ENCODE measurements at places on chromosomes 5 and 9. TPM values are rescaled to one million over a fixed set of nuclear protein-coding genes. Genes with fewer than 3 reads are reported as not detected.
A peak's percentile ranks its signal among the peaks of the same experiment; 100 is the strongest.

GRCh38 chr5:93596676-93597490 lies 13.9 kb downstream of the NR2F1 start:
- no peaks in the 10 kb centered on the region for H3K4me1 ChIP-seq
- H3K4me3 ChIP-seq = no peak overlapping the region
- no peak for DNase-seq

- peak overlapping the region; percentile 67 for H3K27ac ChIP-seq
- H3K36me3 ChIP-seq = no peaks in the 10 kb centered on the region
- peaks cover 96% of the 10 kb centered on the region for H3K4me1 ChIP-seq
- H3K4me3 ChIP-seq = no peak overlapping the region
These were observed 41.7 kb upstream of the IL17B start for GRCh38 chr5:149420545-149421371.

GRCh38 chr5:157913575-157913974 lies 54.6 kb upstream of the CLINT1 start:
- H3K4me1 ChIP-seq = peaks cover 23% of the 10 kb centered on the region
- H3K36me3 ChIP-seq = no peaks in the 10 kb centered on the region
- no peaks in the 10 kb centered on the region for H3K27me3 ChIP-seq

DNA sequence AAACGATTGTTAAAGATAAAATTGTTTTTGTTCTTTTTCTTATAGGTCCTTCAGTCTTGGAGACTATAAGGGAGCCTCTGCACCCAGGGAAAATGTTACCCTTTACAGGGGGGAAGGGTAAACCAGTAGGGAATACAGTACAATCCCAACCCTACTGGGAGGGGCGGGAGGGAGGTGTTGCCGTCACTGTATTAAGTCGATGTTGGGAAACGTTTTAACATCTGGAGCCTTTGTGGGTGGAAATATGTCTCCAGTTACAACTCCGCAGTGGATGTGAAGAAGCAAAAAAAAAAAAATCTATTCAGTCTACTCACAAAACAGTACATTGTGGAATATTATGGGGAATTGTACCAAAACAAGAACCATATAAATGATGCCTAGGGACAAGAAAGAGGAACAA lies 47.2 kb upstream of the FCHO2 start:
- H3K4me3 ChIP-seq = no peak overlapping the region
- H3K4me1 ChIP-seq = no peaks in the 10 kb centered on the region
- no peaks in the 10 kb centered on the region for H3K36me3 ChIP-seq
- no peak for DNase-seq

GRCh38 chr9:120505186-120505585 lies 74.8 kb downstream of the CDK5RAP2 start:
- no peaks in the 10 kb centered on the region for H3K27me3 ChIP-seq
- no peaks in the 10 kb centered on the region for H3K4me1 ChIP-seq
- no peak overlapping the region for H3K4me3 ChIP-seq
- DNase-seq = no peak
- no peak overlapping the region for H3K27ac ChIP-seq

DNA sequence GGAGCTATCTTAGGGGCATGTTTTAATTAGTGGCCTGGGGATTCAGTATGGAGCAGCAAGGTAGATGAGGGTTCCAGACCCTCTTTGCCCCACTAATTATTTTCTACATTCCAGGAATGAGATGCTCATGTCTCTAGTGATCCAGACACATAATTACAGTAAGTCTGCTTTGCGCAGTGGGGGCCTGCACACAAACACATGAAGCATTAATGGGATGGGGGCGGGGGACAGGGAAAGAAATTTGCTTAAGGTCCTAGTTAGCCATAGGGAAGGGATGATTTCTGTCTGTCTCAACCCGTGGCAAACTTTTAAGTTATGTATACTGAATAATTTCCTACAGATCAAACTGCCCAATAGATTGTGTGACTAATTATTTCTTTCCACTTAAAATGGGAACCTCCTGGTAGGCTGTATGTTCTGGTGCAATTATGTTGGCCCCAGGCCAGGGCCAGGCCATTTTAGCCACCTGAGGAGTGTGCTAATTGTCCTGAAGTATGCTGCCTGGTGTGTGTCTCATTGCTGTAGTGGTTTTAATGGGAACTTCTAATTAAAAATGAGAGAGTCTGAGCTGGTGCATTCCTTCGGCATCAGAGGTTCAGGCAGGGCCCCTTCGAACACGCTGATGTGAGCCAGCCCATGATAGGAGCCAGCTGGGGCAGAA lies 134.4 kb downstream of the PTTG1 start:
- no peaks in the 10 kb centered on the region for H3K27me3 ChIP-seq
- peaks cover 4% of the 10 kb centered on the region for H3K4me1 ChIP-seq
- H3K27ac ChIP-seq = no peak overlapping the region
- no peaks in the 10 kb centered on the region for H3K36me3 ChIP-seq
- DNase-seq = no peak

GRCh38 chr9:110399983-110400382 lies 62.3 kb upstream of the TXNDC8 start:
- no peaks in the 10 kb centered on the region for H3K36me3 ChIP-seq
- no peak overlapping the region for H3K4me3 ChIP-seq
- no peaks in the 10 kb centered on the region for H3K4me1 ChIP-seq
- DNase-seq = no peak
- no peaks in the 10 kb centered on the region for H3K27me3 ChIP-seq

DNA sequence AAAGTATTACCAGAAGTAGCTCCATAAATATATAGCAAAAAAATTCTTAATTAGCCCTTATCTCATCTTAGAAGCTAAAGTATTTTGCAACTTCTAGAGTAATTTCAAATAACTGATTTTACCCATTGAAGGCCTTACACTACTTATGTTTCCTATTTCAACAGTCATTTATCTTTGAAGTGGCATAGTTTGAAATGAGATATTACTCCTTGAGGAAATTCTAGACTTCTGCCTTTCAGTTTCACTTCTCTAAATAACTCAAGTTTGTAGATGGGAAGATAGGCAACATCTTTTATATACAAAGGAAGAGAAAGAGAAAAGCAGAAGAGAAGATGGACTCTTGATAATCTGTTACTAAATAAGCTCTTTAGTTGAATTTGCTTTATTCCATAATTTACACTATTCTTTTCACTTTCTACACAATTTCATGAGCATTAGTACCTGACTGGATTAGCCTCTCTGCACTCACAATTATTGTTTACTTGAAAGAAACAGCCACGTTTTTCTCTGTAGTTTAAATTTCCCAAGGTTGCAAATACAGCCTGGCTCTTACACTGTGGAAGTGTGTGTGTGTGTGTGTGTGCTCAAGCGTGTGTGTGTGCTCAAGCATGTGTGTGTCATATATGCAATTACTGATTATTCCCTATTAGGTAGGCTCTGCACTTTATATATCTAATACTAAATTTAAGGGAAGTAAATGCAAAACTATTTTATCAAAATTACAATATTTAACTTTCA lies 60.6 kb upstream of the EMB start:
- H3K4me1 ChIP-seq = no peaks in the 10 kb centered on the region
- H3K27ac ChIP-seq = no peak overlapping the region
- no peak overlapping the region for H3K4me3 ChIP-seq
- H3K36me3 ChIP-seq = no peaks in the 10 kb centered on the region
- DNase-seq = no peak
- no peaks in the 10 kb centered on the region for H3K27me3 ChIP-seq

DNA sequence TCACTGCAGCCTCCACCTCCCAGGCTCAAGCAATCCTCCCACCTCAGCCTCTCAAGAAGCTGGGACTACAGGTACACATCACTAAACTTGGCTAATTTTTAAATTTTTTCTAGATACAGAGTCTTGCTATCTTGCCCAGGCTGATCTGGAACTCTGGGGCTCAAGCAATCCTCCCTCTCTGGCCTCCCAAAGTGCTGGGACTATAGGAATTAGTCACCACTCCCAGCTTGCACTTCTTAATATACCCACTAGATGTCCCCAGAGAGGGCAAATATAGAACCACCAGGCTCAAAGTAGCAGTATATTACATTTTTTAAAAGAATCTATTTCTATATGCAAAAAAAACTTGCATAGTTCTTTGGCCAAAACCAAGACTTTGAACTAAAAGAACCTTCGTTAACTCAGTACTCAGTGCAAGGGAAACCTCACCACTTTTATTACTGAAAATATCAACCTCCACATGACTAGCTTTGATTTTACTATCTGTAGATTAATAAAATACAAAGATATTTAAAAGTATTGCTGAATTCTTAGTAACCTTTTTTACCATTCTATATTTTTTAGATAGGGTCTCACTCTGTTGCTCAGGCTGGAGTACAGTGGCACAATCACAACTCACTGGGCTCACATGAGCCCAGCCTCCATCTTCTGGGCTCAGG lies 25.8 kb upstream of the HSD17B3 start:
- H3K36me3 ChIP-seq = no peaks in the 10 kb centered on the region
- peak; percentile 65 for DNase-seq

GRCh38 chr5:168680395-168680794 lies 101.2 kb upstream of the PANK3 start:
- DNase-seq = no peak
- no peak overlapping the region for H3K27ac ChIP-seq
- peaks cover 7% of the 10 kb centered on the region for H3K4me1 ChIP-seq

- no peak overlapping the region for H3K4me3 ChIP-seq
- no peaks in the 10 kb centered on the region for H3K36me3 ChIP-seq
- no peak overlapping the region for H3K27ac ChIP-seq
- H3K4me1 ChIP-seq = no peaks in the 10 kb centered on the region
These were observed 368.4 kb upstream of the GRAMD2B start for GRCh38 chr5:126054577-126055347.

- no peak overlapping the region for H3K27ac ChIP-seq
- H3K27me3 ChIP-seq = no peaks in the 10 kb centered on the region
- no peaks in the 10 kb centered on the region for H3K36me3 ChIP-seq
These were observed 16.2 kb downstream of the PCDH12 start for GRCh38 chr5:141941779-141942178.

DNA sequence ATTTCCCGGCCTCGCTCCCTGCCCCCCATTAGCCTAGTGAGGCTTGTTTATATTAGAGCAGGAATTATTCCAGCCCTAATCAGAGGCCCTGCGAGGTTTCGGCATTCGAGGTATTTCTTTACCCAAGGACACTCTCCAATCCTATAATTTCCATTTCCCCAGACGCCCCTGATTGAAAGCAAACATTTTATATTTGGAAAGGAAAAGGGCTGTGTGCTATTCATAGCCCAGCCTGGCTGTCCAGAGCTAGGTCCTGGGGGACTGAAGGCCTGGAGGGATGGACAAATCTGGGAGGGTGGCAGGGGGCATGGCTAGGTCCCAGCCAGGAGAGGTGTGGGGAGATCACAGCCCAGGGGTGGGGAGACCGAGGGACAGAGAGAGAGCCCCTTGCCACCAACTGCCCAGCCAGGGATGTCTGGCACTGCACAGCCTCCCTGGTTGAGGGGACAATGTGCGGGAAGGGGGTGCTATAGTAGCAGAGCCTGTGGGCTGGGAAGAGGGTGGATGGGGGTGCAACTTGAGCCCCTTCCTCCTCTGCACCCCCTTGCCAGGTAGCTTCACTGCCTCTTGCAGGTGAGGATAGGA lies 125.1 kb downstream of the BARX1 start:
- peaks cover 4% of the 10 kb centered on the region for H3K4me1 ChIP-seq
- H3K27me3 ChIP-seq = no peaks in the 10 kb centered on the region
- no peaks in the 10 kb centered on the region for H3K36me3 ChIP-seq

- H3K36me3 ChIP-seq = no peaks in the 10 kb centered on the region
- no peak overlapping the region for H3K27ac ChIP-seq
- no peaks in the 10 kb centered on the region for H3K27me3 ChIP-seq
- H3K4me3 ChIP-seq = no peak overlapping the region
These were observed 1.3 kb downstream of the RPP25L start for GRCh38 chr9:34610434-34611206.

- H3K4me3 ChIP-seq = peak within 1 kb of the TSS; percentile 85
- H3K27me3 ChIP-seq = no peaks in the 10 kb centered on the region
- peaks cover 41% of the 10 kb centered on the region for H3K4me1 ChIP-seq
- DNase-seq = peak; percentile 75
These were observed at the start of gene ST6GALNAC6 for GRCh38 chr9:127899128-127899943. Gene ST6GALNAC6, minus strand, starts transcription at chr9:127899603. Its CDS starts 1,622 bp downstream, at chr9:127897981.

DNA sequence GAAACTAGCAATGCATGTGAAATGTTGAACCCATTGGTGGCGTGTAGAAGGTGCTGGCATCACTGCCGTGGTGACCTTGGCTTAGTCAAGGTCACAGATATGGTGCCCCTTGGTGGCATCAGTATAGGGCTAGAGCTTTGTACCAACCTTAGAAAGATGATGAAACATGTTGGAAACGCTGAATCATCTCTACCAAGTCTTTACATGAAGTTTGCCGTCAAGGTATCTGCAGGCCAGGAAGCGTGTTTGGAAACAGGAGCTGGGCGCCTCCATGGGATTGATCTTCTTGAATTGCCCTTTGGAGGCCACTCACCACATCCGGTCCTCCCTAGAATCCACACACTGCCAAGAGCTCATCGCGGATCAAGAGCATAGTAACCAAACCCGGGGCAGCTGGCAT lies 16.9 kb upstream of the BOD1 start:
- no peak overlapping the region for H3K4me3 ChIP-seq
- no peak for DNase-seq
- no peaks in the 10 kb centered on the region for H3K36me3 ChIP-seq
- H3K4me1 ChIP-seq = no peaks in the 10 kb centered on the region
- H3K27ac ChIP-seq = no peak overlapping the region

DNA sequence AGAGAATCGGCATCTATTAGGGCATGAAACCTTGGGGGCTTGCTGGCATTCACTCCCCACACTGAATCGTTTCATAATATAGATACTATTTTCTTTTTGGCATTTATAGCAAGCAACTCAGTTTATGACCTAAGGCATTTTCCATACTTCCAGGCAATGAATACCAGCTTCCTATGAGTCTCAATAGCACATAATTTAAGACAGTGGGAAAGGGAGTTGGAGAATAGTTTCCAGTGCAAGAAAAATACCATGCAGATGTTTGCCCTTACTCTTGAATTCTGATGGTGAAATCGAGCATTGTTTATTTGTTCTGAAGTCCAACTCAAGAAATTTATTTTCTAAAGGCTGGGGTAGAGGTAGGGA lies 175.8 kb upstream of the KLF9 start:
- H3K36me3 ChIP-seq = no peaks in the 10 kb centered on the region
- no peaks in the 10 kb centered on the region for H3K27me3 ChIP-seq
- no peak overlapping the region for H3K27ac ChIP-seq
- no peak for DNase-seq
- H3K4me1 ChIP-seq = peaks cover 10% of the 10 kb centered on the region
- no peak overlapping the region for H3K4me3 ChIP-seq

DNA sequence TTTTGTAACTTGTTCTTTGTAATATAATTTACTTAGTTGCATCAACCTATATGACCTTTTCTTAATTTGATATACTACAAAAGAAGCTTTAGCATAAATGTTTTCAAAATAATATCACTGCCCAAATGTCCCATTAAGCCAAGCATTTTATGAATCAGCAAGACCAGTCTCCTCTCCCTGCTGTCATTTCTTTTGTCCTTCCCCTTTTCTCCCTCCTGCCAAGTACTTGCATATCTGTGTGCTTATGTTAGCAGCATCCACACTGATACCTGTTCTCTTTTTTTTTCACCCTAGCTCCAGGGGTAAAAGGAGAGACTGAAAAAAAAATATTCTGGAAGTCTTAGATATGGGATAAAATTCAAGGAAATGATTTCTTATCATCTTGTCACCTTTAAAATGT lies 69.7 kb downstream of the ZSWIM6 start:
- no peak overlapping the region for H3K4me3 ChIP-seq
- no peak overlapping the region for H3K27ac ChIP-seq
- DNase-seq = no peak
- H3K27me3 ChIP-seq = no peaks in the 10 kb centered on the region
- H3K4me1 ChIP-seq = no peaks in the 10 kb centered on the region
- H3K36me3 ChIP-seq = no peaks in the 10 kb centered on the region

The LRRC14B gene
- 0.93 TPM for total RNA-seq

The OCLN gene
- total RNA-seq = 14.9 TPM

The ABO gene
- 31.1 TPM for total RNA-seq

The F12 gene
- total RNA-seq = 5.3 TPM
